ENCODE measurements at places on chromosomes 5 and 9.

GRCh38 chr5:140821375-140822280 is at the start of gene PCDHA5:
PCDHA5 (plus strand) TSS chr5:140821613.
- DNase-seq = no peak

DNA sequence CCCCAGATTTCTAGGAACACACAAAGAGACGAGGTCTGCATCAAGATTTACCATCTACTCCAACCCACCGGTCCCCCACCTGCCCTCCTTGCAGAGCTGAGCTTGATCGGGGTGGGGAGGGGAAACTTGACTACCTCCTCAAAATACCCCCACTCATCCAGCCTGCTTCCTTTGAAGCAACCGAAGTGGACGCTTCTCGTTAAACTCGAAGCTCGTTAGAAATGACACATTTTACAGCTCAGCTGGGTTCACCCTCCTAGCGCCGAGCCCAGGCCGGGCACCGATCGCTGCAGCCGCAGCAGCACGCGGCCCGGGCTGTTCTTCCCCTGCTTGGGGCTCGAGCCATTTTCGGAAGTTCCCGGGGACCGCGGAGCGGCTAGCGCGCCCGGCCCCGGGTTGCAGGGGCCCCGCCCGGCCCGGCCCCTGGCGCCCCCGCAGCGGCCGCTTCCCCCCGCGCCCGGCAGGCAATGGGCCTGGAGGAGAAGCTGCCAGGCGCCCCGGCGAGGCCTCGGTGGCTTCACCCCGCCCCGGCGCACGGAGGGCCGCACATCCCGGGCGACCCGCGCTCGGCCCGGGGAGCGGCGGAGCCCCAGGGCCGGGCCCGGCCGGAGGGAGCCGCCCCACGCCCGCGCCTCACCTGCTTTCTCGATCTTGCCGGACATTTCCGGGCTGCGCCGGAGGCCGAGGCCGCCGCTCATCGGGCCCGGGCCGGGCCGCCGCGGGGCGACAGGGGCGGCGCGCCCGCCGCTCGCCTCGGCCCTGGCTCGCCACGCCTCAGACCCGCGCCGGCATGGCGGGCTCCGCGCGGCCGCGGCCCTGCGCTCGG is 530 bp downstream of the RAPGEF1 start:
- DNase-seq = no peak

DNA sequence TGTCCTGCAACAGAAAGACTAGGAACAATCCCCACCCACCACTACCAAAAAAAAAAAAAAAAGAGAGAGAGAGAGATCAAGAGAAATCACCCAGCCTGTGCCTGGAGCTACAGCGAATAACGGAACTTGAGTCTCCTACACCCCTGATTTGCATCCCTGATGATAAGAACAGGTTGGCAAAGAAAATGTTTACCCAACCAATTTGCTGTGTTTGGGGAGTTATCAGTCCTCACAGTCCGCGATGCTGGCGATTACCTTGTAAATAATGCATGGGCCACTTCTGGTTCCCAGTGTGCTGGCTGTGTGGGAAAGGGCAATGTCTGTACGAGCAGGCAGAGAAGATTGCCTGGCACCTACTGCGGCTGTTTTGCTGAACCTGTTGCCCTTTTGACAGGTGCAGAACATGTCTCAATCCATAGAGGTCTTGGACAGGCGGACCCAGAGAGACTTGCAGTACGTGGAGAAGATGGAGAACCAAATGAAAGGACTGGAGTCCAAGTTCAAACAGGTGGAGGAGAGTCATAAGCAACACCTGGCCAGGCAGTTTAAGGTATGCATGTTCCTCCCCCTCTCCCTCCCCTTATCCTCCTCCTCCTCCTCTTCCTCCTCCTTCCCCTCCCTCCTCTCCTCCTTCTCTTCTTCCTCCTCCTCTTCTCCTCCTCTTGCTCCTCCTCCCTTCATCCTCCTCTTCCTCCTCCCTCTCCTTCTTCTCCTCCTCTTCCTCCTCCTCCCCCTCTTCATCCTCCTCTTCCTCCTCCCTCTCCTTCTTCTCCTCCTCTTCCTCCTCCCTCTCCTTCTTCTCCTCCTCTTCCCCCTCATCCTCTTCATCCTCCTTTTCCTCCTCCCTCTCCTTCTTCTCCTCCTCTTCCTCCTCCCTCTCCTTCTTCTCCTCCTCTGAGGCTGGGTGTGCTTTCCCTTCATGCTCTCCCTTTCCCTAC is 8.3 kb downstream of the OLFM1 start:
- no peak for DNase-seq

- no peak for DNase-seq
Observed at GRCh38 chr9:84271921-84272556, 68.5 kb downstream of the SLC28A3 start.

- DNase-seq = no peak
Observed at GRCh38 chr5:31964007-31964360, 210.1 kb downstream of the GOLPH3 start.

- no peak for DNase-seq
Observed at GRCh38 chr5:135831439-135831838, 3.0 kb upstream of the SLC25A48 start.
